ENCODE measurements at places on chromosomes 5 and 9. TPM values are rescaled to one million over a fixed set of nuclear protein-coding genes. Genes with fewer than 3 reads are reported as not detected.

The SLC2A6 gene
- total RNA-seq: 51.8 TPM

The ADAMTS19 gene
- total RNA-seq: not detected

The COL15A1 gene
- total RNA-seq: not detected

The PRRX2 gene
- total RNA-seq: not detected

The RNF208 gene
- total RNA-seq: 1.4 TPM

The XRCC4 gene
- total RNA-seq: 7.7 TPM

The TAF11L10 gene
- total RNA-seq: not detected

The DMRT1 gene
- total RNA-seq: not detected

The TNFSF8 gene
- total RNA-seq: 1.9 TPM

The LCN12 gene
- total RNA-seq: 1.9 TPM

The FOXD4L5 gene
- total RNA-seq: 0.79 TPM

The HACD4 gene
- total RNA-seq: 3.9 TPM

The TRIM23 gene
- total RNA-seq: 26.1 TPM

The GPBP1 gene
- 152 TPM for total RNA-seq

The RGS14 gene
- 85.8 TPM for total RNA-seq

The ZDHHC11 gene
- total RNA-seq: 1.7 TPM

The HSPB3 gene
- total RNA-seq: not detected

The CHMP5 gene
- 29.7 TPM for total RNA-seq

The PDE8B gene
- 0.07 TPM for total RNA-seq

The C5orf52 gene
- not detected for total RNA-seq

The KCTD16 gene
- not detected for total RNA-seq

The CFAP157 gene
- total RNA-seq: not detected

The SPAAR gene
- total RNA-seq: not detected

The ENHO gene
- not detected for total RNA-seq

The RETREG1 gene
- total RNA-seq: 12.9 TPM

The HOMER1 gene
- 4.1 TPM for total RNA-seq

The SHISAL2B gene
- not detected for total RNA-seq

The FAXDC2 gene
- total RNA-seq: not detected

The SLC45A2 gene
- total RNA-seq: not detected

The LVRN gene
- total RNA-seq: not detected

The SHB gene
- total RNA-seq: 1.5 TPM

The CNTNAP3B gene
- 0.80 TPM for total RNA-seq

The PCA3 gene
- total RNA-seq: not detected

The INSL4 gene
- not detected for total RNA-seq

Data from B cell (primary cell).